NCI-H1417 treated with DMSO at 0.1 percent for 48 hours (cell line): ENCODE measurements at places on chromosomes 2 and 18.

DNA sequence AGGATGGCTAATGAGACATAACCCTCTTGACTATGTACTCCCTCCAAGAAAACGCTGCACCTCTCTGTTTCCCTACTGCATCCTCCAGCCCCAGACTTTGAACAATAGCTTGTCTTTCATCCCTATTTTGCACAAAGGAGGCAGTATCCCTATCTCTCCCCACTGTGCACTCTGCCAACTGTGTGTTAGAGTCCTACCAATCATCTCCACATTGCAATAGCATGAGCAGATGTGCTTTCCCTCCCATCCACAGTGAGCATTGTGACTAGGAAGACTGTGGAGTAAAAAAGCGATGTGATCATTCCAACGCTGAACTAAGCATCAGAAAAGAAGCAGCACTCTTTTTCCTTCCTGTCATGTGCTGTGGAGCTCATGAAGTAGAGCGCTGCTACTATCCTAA lies 206.3 kb upstream of the GULP1 start:
- no peak for DNase-seq

DNA sequence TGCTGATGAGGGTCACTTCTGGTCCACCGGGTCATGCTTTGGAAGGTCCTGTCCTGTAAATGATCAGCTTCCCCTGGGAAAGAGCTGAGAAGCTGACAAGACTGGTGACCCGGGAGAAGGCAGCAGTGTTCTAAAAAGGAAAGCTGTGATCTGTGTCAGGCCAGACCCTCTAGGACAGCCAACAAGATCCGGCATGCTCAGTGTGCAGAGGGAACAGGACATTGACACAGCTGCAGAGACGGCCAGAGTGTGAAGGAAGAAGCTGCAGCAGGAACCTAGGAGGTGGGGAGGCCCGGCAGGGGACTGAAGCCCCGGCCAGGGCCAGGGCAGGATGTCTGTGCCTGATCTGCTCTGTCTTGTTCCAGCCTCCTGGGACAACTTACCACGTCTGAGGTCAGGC lies 372.7 kb upstream of the ID2 start:
- DNase-seq: no peak

GRCh38 chr2:113276761-113277425 lies 1.8 kb downstream of the PAX8 start:
- no peak for DNase-seq

GRCh38 chr18:35473562-35473961 lies 24.2 kb downstream of the INO80C start:
- DNase-seq: no peak

DNA sequence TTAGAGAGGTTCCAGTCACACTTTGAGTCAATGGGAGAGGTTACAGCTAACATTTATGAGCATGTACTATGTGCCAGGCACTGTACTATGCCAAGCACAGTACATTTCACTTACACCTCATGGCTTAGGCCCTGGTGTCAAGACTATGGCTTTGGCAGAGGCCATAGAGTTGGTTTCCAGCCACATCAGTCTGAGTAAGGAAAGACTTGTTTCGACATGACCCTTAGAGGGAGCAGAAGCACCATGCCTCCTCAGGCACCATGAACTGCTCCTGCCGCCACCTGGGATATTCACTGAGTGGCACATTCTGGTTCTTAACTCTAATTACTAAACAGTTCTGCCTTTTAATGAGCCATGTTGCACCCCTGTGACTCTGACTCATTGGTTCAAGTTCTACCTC lies 12.7 kb downstream of the DGUOK start:
- DNase-seq: no peak

- no peak for DNase-seq
Measured at GRCh38 chr2:39437522-39438296, 624 bp upstream of the MAP4K3 start.

GRCh38 chr2:157792335-157793052 lies 83.6 kb downstream of the ACVR1 start:
- DNase-seq: no peak

- DNase-seq: no peak
Measured at GRCh38 chr2:23622966-23623675, 238.1 kb downstream of the KLHL29 start.

GRCh38 chr2:128279786-128280157 lies 38.9 kb downstream of the HS6ST1 start:
- no peak for DNase-seq

DNA sequence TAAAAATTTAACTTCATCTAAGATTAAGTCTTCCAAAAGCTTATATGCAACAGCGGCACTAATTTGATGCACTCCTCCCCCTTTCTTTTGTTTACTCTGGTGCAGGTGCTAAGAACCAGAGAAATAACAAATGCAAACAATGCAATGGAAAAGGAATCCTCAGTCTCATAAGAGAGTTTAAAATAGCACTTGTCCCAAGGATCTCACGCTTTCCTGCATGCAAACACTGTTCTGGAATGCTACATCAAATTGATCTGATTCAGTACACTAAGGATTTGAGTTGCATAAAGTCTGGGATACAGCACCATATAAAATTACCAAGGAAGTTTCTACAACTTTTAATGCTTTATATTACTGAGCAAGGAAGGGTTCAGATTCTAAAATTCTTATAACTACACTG lies 50.5 kb downstream of the SEPTIN10 start:
- DNase-seq: no peak

- no peak for DNase-seq
Measured at GRCh38 chr2:112660138-112660537, 14.4 kb downstream of the SLC20A1 start.

DNA sequence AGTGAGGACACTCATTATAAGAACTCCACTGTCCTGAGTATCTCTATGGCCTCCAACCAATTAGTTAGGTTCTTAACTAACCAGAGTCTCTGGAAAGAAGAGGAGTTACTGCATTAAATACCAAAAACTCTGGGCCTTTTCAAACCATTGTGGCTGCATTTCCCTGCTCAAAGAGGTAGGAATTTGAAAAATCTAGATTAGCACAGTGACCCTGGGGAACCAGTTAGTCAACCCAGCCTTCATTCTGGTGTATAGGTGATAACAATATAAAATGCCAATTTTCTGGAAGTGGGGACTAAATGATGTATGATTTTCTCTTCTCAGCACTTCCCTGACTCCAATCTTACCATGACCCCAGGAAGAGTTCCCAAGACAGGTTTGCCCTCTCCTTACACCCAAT lies 287.8 kb upstream of the SETBP1 start:
- DNase-seq: no peak

DNA sequence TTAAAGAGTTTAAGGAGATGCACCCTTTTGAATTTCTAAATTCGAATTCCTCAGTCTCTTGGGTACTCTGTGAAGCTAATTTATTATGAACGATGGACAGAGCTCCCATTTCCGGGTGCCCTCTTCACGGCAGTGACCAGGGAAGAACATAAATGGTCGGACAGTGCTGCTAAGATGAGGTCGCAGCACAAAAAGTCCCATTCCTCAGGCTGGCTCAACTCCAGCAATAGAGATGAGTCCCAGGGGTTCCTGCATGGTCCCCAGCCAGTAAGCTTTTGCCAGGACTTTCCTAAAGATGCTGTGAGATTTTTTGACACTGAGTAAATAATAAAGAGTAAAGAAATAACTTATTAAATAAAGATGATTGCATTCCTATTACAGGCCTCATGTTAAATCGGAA lies 43.0 kb upstream of the STK39 start:
- DNase-seq: no peak

- DNase-seq: no peak
Measured at GRCh38 chr2:38700881-38701458, 35.1 kb downstream of the GALM start.

DNA sequence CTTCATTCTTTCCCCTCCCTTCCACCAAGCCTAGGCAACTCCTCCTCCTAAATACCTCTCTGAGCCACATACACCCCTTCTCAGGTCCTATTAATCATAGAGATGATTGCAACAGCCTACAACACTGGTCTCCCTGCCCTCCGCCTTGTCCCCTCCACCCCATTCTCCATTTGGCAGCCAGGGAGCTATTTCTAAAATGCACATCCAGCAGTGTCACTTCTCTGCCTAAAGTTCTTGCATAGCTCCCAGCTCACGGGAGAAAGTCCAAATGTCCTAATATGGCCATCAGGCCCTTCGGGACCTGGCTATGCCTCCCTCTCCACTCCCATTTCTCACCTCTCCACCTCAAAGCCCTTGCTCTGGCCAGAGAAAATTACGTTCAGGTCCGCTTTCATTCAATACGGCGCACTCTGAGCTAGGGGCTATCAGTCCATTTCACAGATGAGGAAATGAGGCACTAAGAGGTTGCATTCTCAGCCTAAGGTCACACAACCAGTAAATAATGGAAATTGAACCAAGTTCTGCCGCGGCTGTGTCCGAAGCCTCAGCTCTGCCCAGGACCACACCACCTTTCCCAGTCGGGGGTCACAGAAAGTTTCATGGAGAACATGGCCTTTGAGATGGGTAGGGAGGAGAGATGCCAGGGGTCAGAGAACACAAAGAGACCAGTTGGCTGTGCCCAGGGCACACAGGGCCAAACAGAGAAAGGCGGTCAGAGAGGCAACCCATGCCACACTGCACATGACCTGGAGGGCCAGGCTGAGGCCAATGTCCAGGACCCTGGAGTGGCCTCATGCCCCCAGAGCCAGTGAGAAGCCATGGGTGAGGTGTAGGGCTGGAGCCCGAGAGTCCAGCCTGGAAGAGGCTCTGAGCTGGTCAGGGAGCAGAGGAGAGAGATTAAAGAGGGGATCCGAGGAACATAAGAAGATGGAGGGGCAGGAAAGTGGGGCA lies 72.8 kb downstream of the TNS1 start:
- no peak for DNase-seq

GRCh38 chr18:58194028-58194427 lies 150.0 kb downstream of the NEDD4L start:
- DNase-seq: no peak

- no peak for DNase-seq
Measured at GRCh38 chr2:104635608-104636007, 218.3 kb upstream of the POU3F3 start.
